Mucosa of descending colon (tissue), 3 donors: ENCODE measurements at places on chromosomes 2 and 18.

DNA sequence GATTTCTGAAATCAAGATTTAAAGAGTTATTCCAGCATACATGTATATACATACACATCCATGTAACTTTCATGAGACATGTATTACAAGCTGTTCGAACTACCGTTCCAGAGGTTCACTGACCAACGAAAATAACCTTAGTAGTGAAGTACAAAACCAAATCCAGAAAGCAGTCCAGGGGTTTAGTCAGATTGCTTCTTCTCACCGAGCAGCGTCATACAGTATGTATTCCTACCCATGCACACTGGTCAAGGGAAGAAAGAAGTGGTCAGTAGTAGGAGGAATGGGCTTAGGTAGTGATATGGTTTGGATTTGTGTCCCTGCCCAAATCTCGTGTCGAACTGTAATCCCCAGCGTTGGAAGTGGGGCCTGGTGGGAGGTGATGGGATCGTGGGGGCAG is 45.3 kb downstream of the E2F6 start:
- DNase-seq, result no peak

DNA sequence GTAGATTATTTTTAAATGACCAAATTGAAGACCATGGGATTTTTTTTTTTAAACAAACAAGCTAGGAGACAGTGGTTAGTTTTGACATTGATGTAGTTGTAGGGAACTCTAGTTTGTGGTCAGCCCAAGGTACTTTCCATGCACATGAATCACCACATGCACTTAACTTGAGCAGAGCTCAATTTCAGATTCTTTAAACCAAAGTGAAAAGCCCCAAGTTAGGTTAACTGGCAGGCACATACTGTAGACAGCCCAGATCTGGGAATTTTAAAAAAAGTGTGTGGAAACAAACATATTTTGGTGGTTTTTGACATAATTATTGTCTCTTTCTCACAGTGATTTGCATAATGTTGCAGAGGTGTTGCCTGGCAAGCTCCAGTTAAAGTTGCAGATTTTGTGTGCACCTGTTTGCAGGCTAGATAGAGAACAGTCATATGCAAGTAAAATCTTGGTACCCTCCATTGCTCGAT is 88.4 kb downstream of the BCL2L11 start:
- no peak for DNase-seq

GRCh38 chr2:26850000-26850431 is 2.1 kb downstream of the DPYSL5 start:
- no peak for DNase-seq

GRCh38 chr2:74571058-74571457 is 16.5 kb downstream of the DOK1 start:
- DNase-seq, result no peak

DNA sequence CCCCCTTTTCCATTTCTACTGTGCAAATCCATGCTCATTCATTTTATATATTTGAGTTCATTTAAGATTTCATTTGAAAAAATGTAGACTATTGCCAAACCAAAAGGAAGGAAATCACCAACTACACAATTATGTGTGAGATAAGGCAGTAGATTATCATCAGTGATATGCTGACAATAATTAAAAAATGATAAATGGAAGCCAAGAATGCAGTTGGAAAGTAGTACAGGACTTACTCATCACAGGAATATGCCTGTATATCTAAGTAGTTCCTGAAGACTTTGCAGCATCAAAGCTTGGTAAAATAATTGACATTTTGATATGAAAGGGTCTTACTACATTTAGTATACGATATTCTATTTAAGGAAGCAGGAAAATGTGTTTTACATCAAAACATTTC is 166.1 kb upstream of the OTX1 start:
- DNase-seq, result no peak

GRCh38 chr18:10010611-10011015 is 96.8 kb downstream of the VAPA start:
- DNase-seq, result peak; percentile 33

- no peak for DNase-seq
These were observed 35.6 kb upstream of the ASB1 start for GRCh38 chr2:238391042-238391689.

- no peak for DNase-seq
These were observed 20.3 kb upstream of the KCNK3 start for GRCh38 chr2:26672112-26672817.

- DNase-seq, result no peak
These were observed 514.6 kb downstream of the DSC3 start for GRCh38 chr18:30527917-30528316.

- no peak for DNase-seq
These were observed 19.7 kb downstream of the CROCC2 start for GRCh38 chr2:240925568-240926515.

DNA sequence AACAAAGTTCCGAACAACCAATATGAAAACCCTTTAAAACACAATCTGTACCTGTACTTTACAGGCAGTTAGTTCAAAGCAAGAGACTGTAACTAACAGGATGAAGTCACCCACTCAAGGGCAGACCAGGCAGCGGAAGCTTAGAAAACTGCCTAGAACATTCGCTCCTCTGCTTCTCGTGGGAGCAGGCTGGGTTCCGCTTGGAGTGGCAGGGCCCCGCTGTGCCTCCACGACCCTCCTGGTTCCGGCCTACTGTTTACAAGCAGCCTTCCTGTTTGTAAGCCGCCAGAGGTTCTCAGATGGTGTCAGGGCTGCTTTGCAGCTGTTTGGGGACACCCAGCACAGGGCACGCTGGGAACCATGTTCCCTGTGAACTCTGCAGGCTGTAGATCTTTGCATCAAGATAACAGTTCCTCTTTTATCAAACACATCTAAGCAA is 31.3 kb downstream of the CIB4 start:
- DNase-seq, result no peak

DNA sequence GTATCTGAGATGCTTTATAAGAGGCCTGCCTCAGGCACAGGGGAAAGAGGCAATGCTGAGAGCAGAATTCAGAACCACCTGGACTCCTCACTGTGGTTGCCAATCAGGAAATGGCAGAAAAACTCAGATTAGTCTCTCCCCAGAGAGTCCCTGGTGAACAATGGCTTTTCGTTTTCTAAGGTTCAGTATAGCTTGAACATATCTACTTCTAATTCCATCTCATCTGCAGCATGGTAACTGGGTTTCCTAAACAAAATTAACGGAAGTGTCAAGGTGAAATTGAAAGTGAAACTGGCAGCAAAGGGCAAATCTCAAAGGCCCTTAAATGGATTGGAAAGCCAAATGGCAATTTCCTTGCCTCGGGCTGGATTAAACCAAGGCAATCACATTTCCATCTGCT is 480.2 kb upstream of the ACVR2A start:
- DNase-seq, result no peak

DNA sequence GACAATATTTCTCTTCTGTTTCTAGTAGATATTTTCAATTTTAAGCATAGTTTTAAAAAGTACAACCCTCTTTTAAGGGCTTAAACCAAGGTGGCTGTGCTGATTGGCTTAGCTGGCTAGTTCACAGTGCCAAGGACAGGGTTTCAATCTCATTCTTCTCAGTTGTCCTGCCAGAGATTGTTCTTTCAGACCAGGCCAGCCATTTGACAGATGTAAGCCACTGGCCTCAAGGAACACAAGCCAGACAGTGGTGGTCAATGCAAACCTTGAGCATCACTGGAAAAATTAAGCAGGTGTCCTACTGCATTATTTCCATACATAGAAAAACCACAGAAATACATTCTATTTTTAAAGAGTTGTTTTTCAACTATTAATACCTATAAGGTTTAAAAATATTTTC is 5.9 kb downstream of the RNF103 start:
- no peak for DNase-seq

DNA sequence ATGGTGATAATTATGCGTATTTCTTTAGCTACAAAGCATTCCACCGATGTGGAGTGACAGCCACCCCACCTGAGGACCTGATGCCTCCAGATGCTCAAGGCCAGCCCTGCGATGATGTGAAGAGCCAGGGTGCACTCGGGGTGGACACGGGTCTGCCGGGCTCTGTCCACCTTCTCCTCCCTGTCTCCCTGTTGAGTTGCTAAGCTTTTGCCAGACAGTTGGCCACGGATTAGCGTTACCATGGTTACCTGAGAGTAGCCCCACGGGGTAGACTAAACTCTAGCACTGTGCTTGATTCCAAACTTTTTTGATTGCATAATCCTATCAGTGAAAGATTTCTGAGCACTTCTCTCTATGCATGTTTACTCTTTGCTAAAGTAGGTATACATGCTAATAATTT is 86.2 kb downstream of the SMIM21 start:
- DNase-seq, result no peak

GRCh38 chr2:133421516-133422324 is 146.5 kb downstream of the NCKAP5 start:
- DNase-seq, result peak; percentile 66

- peak; percentile 68 for DNase-seq
These were observed 30.6 kb downstream of the FAM178B start for GRCh38 chr2:96955762-96956161.

GRCh38 chr18:13791181-13791580 is 32.8 kb upstream of the MC5R start:
- DNase-seq, result no peak

DNA sequence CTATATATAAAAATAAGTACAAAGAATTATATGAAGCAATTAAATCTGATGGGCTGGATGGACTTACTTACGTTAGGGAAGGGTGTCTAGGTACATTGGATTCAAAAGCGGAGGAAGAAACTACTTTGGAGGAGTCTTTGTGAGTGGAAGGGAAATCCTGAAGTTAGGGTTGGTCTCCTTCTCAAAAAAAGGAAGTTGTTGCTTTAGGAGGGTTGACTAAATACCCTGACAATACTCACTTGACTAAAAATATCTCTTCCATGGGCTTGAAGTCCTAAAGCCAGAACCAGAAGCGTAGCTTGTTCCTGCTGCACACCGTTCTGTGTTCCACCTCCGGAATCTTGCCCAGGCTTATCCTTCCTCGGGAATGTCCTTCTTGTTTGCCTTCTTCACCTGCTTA is 143.3 kb upstream of the ZEB2 start:
- no peak for DNase-seq

GRCh38 chr18:40197711-40198110 is 1757.3 kb upstream of the PIK3C3 start:
- DNase-seq, result no peak

DNA sequence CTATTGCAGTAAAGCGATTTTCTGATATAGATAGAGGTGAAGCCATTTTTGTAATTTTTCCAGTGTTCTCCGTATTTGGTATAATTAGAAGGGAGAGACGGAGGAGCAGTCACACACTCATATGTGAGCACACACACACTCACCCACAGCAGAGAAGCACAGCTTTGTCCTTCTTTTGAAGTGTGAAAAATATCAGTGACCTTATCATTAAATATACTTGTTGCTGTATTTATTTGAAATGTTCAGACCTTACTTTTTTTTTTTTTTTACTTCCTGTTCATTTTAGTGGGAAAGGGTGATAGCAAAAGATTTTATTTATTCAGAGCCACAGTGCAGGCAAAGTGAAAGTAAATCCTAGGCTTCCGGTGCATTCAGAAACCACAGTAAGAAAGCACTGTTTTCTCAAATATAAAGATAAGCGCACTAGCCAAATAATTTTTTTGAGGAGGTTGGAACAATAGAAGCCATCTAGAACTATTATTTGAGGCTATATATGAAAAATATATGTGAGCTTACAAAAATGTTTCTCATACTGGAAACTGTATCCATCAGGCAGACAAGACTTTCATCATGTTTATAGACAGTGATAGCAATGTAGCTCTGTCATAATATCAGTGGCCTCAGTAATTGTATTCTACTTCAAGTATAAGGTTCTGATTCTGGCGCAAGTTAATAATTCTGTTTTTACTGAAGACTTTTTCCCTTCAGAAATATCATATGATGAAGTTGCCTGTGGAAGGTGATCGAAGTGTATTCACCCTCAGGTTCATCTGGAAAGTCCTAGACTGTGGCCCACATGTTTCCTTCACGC is 37.2 kb downstream of the TSHZ1 start:
- no peak for DNase-seq

- no peak for DNase-seq
These were observed 43.2 kb downstream of the MRPS9 start for GRCh38 chr2:105081006-105081601.

DNA sequence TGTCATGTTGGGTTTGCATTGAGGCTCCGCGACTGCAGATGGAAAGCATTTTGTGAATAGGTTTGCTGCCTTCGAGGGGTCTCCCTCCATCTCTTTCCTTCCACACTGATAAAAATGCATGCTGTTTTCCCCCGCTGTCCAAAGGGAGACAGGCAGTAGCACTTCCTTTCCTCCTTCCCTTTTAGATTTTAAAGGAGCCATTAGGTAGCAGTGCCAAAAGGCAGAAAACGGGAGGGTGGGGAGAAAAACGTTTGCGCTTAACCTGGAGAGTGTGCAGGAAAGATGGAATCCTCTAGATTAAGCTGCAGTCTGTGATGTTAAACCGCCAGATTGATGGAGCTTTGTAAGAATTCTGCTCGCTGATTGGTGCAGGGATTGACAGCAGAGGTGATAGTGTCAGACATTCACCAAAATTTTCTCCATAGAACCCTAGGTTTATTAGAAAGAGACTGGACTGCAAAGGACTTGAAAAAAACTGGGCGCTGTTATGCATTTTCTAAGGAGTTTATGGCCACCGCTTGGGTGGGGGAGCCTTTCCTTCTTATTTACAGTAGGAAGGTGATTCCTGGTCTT is 688 bp downstream of the MAPRE2 start:
- DNase-seq, result peak; percentile 18

GRCh38 chr2:187552381-187552780 is 1.9 kb downstream of the TFPI start:
- no peak for DNase-seq

DNA sequence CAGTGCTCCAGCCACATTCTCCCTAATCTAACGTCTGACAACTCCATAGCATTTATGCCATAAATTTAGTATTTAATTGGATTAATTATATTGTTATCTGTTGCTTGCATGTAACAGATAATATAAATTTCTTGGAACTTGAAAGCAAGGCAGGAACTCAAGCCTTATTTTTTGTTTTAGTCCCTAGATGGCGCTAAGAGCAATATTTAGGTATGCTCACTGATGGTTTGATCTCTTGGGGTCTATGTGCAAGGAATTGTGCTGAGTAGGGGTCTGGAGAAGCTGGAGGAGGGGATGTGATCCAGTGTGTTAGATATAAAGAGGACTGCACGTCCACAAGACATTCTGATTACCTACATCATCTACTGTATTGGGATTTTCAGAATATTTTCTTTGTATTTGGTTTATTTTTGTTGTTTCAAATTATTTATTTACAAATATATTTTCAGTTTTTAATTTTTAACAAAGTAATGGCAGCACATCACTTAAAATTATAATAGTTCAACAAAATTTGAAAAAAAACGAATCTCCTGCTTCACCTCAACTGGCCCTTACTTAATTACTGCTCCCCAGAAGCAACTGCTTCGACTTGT is 32.8 kb downstream of the KATNAL2 start:
- DNase-seq, result no peak

DNA sequence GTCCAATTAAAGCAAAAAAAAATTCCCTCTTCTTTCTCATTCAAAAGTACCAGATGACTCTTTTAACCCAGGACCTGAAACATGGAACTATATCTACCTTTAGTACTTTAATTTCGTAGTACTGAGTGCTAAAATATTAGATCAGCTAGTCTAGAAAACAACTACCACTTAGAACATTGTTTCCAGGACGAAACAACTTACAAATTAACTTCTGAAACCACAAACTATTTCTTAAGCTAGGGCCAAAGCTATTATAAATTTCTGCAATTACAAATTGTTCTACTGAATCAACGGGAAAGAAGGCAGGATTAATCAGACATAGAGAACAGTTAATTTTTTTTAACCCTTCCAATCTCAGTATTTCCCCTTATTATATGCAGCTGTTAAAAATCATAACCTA is 39.9 kb downstream of the DARS1 start:
- DNase-seq, result no peak
